ENCODE measurements at places on chromosomes 2 and 18.

DNA sequence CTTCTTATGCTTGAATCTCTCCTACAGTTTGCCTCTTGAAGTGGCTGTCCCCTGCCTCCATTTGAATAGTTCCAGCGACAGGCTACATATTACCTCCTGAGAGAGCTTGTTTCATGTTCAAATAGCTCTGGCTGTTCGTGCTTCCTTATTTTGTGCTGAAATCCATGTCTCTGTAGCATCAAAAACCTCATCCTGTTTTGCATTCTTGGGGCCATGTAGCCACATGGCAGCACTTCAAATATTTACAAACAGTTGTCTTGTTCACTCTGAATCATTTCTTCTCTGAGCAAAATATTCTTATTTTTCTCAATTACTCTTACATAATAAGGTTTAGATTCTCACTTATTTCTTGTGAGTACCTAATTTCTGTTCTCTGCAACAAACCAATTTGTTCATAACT is 1243.1 kb upstream of the NXPH2 start:
- no peak for DNase-seq

- DNase-seq, result no peak
These were observed 92.6 kb upstream of the MGAT4A start for GRCh38 chr2:98823196-98824170.

GRCh38 chr2:150812066-150812465 is 324.6 kb upstream of the RND3 start:
- no peak for DNase-seq

DNA sequence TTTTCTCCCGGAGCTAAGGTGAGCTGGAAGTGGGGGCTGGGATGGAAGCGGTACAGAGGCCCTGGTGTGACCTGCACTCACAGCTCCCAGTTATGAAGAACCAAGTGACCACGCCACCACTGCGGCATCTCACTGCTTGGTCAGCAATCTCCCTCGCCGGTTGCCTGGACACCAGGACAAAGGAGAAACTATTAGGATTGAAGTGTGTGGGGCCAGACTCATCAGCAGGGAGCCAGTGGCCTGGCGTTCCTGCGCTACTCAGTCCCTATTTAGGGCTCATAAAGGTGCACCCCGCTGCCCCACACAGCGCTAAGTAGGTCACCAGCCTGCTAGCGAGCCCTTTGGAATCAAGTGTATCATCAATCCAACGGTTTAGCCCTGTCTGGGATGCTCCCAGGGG is 82.9 kb downstream of the ZCCHC2 start:
- no peak for DNase-seq

DNA sequence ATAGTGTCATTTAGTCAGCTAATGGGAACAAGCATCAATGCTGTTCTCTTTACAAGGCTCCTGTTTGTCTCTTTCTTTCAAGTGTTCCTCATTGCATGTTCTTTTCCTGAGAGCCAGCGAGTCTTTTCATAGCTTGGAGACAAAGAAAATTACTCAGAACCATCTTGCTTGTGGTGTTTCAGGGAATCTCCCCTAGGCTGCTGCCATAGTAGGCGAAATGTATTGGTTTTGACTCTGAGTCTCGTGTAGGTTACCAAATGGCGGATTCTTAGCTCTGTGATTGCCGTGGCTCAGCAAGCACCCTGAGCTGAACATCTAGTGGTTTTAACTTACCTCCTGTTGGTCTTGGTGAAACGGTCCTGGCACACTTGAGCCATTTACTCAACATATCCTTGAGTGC is 68.7 kb downstream of the RHBDD1 start:
- DNase-seq, result no peak

DNA sequence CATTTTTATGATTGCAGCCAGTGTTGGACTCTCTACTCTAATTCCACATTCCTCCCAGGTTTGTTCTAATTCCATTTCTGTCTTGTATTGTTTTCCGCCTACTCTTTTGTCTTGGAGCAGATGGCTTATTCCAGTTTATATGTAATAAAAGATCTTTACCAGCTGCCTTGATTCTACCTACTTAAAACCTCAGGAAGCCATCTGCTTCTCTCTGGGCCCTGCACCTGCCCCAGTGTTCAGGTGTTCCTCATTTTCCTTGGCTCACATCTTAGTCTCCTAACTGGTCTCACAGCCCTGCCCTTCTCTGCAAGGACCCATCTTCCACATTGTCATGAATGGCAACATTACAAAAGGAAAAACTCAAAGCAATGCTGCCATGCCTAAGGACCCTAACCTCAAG is 21.0 kb upstream of the IL37 start:
- no peak for DNase-seq

- DNase-seq, result no peak
These were observed 59.0 kb downstream of the TANK start for GRCh38 chr2:161219211-161219610.

DNA sequence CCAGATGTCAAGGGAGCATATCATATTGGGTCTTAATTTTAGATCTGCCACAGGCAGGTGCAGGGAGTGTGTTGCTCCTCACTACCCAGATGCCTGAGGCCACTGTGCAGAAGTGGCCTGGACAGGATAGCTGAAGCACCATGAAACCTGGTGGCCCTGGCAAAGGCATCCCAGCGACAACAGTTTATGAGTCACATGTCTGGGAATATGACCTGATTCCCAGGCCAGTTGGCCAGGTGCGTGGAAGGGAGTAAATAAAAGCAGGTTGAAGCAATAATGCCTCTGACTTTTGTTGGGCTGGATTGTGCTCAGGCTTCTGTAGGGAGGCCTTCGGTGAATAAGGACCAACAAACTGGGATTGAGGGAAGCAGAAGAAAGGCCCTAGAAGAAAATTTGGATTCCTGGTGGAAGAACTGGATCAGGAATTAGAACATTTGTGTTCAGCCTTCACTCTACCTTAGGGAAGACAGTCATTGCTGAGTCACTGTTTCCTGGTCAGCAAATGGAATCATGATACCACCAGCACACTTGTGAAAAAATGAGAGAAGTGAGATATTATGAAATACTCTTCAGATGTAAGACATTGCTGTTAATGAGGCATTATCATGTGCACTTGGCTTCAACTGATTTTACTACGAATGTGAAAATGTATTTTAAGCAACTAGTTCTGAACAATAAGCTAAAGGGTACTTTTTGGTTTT is 78.4 kb upstream of the ZNF516 start:
- no peak for DNase-seq

DNA sequence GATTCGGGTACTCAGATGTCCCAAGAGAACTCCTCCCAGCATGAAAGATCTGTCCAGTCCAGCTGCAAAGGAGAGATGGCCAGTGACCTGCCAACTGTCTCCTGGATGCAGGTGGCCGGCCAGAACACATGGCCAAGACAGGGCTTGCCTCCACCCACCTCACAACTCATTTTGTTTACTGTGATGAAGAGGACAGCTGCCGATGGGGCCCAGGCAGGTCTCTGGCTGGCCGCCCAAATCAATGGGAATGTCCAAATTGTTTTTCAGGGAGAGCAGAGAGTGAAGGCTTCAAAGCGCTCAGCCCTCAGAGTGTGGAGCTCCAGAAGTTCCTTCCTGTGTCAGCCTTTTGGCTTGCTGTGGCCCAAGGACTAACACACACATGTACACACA is 41.9 kb downstream of the FOSL2 start:
- no peak for DNase-seq

GRCh38 chr18:60082790-60083189 is 183.0 kb downstream of the PMAIP1 start:
- no peak for DNase-seq

DNA sequence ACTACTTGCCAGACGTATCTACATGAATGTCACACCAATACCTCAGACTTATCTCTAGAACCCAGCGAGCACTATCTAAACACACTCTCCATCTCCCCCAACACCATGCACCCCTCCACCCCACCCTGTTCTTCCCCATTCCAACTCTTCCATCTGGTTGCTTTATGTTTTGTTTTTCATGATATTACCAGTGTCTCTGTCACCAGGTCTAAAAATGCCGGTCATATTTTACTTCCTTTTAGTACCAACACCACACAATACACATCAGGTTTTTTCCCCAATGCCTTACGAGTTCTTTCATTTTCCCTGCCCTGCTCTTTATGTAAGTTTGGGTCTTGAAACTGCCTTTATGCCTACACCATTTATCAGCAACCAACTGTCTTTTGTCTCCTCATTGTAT is 10.2 kb upstream of the ITGA4 start:
- DNase-seq, result no peak

- DNase-seq, result no peak
These were observed 5.9 kb upstream of the NCOA1 start for GRCh38 chr2:24485197-24485596.

DNA sequence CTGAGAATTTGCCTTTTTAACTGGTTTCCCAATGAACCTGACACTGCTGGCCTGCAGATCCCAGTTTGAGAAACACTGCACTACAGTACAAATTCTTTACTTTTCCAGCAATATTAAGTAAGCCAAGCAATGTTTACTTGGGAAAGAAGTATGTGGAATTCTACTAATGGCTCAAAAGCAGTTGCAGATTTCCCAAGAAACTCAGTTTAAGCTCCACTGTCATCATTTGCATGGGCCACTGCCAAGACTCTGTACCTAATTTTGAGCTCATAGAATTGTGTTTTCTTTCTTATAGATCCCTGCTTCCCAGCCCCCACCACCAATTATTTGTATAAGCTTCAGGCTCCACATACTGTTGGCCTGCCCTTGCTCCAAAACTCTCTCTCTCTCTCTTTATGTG is 676.1 kb downstream of the RNF144A start:
- no peak for DNase-seq

- no peak for DNase-seq
These were observed 21.3 kb downstream of the APCDD1 start for GRCh38 chr18:10475654-10476291.

- DNase-seq, result no peak
These were observed 212.7 kb downstream of the KCNE4 start for GRCh38 chr2:223264541-223265193.

- DNase-seq, result no peak
These were observed 78.4 kb downstream of the KIF5C start for GRCh38 chr2:148953426-148953825.

Data from stimulated activated CD8-positive, alpha-beta memory T cell treated with anti-CD3 and anti-CD28 coated beads, Interleukin-4, amount 100 ng/mL, for 1 hour (primary cell).